ENCODE measurements at places on chromosomes 11 and 22.
A peak's percentile ranks its signal among the peaks of the same experiment; 100 is the strongest.

GRCh38 chr11:108351468-108351867 is 115.9 kb downstream of the C11orf65 start:
- DNase-seq, result no peak

GRCh38 chr11:94563176-94563847 is 3.9 kb upstream of the PIWIL4 start:
- no peak for DNase-seq

- DNase-seq, result no peak
These were observed 3.7 kb downstream of the MAP6 start for GRCh38 chr11:75665126-75665525.

DNA sequence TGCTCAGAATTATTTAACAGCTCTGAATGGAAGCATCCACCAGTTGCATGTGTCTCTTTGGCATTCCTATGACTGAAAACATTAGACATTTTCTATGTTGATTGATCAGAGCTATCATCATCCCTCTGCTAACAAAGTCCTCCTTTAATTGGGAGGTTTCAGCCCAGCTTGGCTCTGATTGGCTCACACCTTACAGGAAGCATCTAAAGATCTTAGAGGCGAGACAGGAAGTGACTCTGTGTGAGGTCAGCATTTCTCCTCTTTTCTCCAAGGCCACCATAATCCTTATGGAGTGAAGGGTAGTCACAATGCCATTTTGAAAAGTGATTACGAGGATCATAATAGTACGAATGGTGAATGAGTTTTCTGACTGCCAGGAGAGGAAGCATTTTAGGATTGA is 260.8 kb downstream of the MIAT start:
- DNase-seq, result no peak

DNA sequence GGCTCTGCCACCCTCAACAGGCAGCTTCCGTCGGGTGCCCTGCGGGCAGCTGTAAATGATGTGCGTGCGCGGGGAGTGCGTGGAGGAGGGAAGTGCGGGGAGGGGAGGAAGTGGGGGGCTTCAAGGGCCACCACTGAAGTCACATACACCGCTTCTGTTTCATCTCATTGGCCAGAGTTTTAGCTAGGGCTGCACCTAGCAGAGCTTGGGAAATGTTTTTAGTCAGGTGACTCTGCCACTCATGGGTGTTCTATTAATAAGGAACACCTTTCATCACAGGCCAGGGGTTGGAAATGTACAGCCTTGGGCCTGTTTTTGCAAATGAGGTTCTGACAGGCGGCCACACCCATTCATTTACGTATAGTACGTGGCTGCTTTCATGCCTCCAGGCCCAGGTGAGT is 14.6 kb downstream of the FAM118A start:
- DNase-seq, result no peak

DNA sequence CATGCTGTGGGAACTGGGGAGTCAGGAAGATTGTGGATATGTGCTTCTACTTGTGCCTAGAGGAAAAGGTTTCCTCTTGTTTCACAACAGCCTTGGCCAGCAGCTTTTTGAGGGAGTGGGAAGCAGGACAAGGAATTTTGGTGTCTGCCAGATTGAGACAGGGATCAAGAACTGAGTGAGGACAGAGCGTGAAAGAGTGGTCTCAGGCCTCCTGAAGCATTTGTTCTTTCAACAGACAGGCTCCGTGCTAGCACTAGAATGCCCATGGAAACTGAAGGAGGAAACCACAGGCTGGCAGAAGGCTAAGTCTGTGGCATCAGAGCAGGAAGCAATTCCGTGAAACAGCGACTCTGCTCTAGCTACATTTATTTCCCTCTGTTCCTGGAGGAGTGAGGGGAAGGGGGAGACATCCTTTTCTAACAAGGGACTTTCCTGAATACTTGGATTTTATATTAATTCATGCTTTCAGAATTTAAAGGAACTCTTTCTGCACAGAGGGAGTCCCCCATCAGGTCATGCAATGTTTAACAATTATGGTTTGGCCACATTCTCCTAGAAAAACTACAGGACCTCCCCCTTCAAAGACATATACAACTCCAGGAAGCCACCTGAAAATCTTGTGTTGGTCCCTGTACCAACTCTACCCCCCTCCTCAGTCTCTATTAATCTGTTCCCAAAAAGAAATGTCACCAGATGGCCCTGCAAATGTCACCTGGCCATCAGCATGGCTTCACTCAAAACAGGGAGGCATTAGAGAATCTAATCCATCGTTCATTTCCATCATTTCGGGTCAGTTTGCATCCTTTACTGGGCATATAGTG is 96.1 kb downstream of the SYT9 start:
- DNase-seq, result no peak

DNA sequence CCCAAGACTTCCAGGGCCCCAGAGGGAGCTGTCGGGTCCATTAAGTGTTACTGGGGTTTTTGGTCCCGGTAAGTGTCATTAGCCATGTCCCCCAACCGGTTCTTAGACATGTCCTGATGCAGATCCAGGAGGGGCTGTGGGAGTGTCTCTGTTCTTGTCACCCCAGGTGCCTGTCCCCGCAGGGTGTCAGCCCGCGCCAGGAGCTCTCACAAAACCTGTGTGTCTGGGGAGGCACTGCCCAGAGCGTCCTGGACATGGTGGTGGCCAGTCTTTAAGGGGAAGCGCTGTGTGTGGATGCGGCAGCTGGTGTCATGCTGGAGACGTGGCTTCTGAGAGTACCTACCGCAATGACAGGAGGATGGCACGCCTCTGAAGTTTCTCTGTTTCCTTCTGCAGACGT is 12.5 kb upstream of the PARVG start:
- DNase-seq, result no peak

DNA sequence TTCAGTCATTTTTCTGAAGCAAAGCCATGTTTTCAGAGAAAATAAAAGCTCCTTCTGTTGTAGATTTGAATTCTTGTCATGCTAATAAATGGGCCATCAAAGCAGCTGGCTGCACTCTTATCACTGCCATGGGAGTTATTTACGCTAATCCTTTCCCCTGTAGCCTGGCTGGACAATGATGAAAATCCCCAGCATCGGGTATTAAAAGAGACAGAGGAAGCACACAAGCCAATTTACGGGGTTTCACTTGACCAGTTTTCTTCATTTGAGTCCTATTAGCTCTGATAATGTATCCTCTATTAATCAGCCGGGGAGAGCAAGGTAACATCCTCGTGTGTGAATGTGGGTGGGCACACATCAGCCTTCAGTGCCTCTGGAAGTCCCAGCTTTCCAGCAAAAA is 470.2 kb upstream of the API5 start:
- no peak for DNase-seq

DNA sequence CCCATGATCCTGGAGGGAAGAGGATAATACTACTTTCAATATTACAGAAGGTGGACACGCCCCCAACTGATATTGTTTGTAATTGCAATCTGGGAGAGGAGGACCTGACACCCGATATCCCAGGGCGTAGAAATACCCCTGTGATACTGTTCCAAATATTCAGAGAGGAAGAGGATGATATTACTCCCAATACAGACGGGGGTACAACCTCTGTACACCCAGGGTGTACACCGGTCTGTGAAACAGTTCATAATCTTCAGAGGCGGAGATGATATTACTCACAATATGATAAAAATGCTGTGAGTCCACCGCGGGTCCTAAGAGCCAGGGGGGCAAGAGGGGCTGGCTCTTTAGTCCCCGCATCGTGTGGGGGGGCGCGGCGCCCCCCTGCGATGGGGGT is 57.2 kb upstream of the ALDH3B2 start:
- no peak for DNase-seq

- DNase-seq, result no peak
These were observed 57.0 kb downstream of the ETS1 start for GRCh38 chr11:128530118-128531074.

DNA sequence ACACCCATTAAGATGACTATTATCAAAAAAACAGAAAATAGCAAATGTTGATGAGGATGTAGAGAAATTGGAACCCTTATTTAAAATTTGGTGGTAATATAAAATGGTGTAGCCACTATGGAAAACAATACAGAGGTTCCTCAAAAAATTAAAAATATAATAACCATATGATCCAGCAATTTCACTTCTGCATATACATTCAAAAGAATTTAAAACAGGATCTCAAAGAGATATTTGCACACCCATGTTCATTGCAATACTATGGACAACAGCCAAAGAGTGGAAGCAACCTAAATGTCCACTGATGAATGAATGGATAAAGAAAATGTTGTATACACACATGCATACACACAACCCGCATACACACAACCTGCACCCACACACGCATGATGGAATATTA is 102.2 kb downstream of the FAM168A start:
- DNase-seq, result no peak

GRCh38 chr11:69440876-69441275 is 40.6 kb upstream of the LINC01488 start:
- no peak for DNase-seq

GRCh38 chr11:107370390-107370789 is 87.2 kb downstream of the CWF19L2 start:
- DNase-seq, result no peak

DNA sequence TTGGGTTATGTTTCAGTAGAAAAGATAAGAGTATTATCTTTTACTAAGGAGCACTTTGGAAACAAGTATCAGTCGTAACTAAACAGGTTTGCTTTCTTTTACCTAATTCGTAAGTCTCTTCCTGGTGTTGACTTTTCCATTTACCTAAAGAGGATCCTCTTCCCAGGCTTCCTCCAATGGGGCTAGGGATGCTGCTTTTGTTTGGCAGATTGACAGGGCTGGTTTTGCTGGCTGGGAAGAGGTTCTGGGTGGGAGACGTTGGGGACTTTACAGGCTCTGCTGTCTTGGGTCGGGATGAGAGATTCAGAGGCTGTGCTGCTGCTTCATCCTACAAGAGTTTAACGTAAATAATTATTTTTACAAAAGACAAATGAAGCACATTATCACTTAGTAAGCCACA is 306.7 kb downstream of the SOX6 start:
- DNase-seq, result no peak

- no peak for DNase-seq
These were observed 1446.4 kb downstream of the TBC1D22A start for GRCh38 chr22:48208894-48209293.

GRCh38 chr22:17199003-17199731 is 20.1 kb downstream of the ADA2 start:
- DNase-seq, result no peak

DNA sequence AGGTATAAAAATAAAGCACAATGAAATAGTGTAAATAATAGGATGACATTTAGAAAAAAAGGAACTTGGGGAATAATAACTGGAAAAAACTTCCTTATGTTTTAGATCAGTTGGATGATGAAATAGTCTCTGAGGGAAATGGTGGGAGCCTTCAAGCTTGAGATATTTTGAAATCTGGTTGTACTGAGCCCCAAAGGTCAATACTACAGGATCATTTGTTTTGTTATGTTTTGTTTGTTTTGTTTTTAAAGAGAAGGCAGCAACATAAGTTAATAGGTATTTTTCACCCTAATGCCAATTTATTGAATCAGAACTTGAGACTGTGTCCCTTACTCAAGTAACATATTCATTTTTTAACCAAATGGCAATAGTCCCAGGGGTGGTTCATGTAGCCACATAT is 393.1 kb downstream of the ETS1 start:
- DNase-seq, result no peak

DNA sequence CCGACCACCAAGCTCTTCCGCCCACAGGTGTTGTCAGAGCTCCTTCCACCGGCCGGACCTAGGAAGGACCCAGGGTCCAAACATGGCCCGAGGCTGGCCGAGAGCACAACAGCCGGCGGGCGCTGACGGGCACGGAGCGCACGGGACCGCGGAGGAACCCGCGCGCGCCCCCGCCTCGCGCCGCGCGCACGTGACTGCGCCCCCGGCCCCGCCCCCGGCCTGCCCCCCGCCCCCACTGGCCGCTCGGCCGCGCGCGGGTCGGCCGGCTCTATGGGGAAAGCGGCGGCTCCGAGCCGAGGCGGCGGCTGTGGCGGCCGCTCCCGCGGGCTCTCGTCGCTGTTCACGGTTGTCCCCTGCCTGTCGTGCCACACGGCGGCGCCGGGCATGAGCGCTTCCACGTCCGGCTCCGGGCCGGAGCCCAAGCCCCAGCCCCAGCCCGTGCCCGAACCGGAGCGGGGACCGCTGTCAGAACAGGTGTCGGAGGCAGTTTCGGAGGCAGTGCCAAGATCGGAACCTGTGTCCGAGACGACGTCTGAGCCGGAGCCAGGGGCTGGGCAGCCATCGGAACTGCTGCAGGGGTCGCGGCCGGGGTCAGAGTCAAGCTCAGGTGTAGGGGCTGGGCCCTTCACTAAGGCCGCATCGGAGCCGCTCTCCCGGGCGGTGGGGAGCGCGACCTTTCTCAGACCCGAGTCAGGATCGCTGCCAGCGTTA is at the start of gene OSBP2:
Gene OSBP2, plus strand, starts transcription at position 235 of the 711 bp plus-strand sequence. Its CDS starts 36 bp downstream, at position 271.
- DNase-seq, result peak; percentile 46

- no peak for DNase-seq
These were observed 151.2 kb downstream of the DBX1 start for GRCh38 chr11:20008871-20009644.

DNA sequence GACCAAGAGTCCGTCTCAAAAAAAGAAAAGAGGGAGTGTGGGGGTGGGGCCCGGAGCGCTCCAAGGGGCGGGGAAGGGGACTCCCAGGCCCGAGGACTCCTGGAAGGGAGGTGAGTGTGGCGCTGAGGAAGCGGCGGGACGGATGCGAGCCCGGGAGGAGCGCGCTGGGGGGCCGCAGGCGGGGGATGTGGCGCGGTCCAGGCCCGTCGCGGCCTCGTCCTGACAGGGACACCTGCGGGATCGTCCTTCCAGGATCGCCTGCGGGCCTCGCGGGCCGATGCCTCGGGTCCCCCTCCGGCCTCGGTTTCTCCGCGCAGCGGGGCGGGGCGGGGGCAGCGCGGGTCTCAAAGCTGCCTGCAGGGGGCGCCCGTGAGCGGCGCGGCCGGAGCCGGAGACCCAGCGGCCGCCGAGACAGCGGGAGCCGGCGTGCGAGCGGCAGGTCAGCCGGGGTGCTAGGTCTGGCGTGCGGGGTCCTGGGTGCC is 3.8 kb upstream of the ADORA2A start:
- DNase-seq, result no peak

DNA sequence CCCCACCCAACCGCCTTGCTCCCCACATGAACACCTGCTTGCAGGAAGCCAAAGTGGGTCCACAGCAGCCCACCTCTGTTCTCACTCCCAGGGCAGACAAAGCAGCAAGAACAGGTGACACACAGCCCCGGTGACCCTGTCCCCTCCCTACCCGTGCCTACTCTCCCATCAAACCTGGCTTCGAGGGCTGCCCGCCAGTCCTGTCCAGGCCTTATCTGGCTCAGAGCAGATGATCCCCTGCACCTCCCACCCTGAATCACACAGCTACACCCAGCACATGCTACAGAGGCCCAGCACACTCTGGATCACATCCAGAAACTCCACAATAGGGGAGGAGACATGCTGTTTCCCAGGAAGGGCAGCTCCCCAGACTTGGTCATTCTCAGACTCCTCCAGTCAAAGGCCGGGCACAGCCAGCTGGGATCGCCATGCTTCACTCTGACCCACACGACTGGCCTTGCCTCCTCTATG is 6.2 kb upstream of the RGL4 start:
- DNase-seq, result no peak

- DNase-seq, result peak; percentile 3
These were observed 115.9 kb upstream of the GRK3 start for GRCh38 chr22:25448435-25449051.

DNA sequence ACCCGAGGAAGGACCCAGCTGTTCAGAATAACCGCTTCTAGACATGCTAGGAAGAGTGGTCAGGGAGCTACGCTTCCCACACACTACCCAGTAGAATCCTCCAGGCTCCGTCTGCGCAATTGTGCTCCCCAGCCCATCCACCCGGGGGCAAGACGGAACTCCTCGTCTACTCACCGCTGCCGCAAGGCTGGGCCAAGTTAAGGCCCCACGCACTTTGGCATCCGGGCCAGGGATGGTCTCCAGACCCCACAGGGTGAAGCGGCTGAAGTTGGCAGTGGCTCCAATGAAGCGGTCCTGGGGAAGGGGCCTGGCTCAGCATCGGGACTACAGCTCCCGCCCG is 757 bp downstream of the RNASEH2C start:
- no peak for DNase-seq

GRCh38 chr22:38927033-38927781 is 30.2 kb upstream of the APOBEC3A start:
- no peak for DNase-seq
